ENCODE measurements at places on chromosomes 1 and 21. TPM values are rescaled to one million over a fixed set of nuclear protein-coding genes. Genes with fewer than 3 reads are reported as not detected.

DNA sequence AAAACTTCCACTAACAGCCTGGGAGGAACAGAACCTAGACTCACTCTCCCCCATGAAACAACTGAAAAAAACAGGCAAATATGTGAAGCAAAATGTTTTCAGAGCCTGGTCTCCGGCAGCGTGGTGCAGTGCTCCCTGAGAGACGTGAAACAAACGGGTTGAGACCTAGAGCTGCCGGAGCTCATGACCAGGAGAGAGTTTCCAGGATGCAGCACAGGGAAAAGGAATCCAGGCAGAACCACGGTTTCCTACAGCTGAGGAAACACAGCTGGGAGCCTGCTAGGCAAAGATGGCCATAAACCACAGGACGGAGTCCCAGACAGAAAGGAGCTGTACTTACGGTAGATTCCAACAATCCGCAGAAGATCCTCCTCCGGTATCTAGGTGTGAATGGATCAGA is 20.2 kb upstream of the SLC19A1 start:
- no peak for DNase-seq

- no peak for DNase-seq
These were observed 209.9 kb upstream of the SGIP1 start for GRCh38 chr1:66323958-66324625.

GRCh38 chr1:22518379-22518778 is 44.9 kb upstream of the EPHA8 start:
- no peak for DNase-seq

Gene FALEC
- 0.73 TPM for total RNA-seq

- DNase-seq = no peak
These were observed 102.0 kb downstream of the TGFB2 start for GRCh38 chr1:218447010-218447689.

DNA sequence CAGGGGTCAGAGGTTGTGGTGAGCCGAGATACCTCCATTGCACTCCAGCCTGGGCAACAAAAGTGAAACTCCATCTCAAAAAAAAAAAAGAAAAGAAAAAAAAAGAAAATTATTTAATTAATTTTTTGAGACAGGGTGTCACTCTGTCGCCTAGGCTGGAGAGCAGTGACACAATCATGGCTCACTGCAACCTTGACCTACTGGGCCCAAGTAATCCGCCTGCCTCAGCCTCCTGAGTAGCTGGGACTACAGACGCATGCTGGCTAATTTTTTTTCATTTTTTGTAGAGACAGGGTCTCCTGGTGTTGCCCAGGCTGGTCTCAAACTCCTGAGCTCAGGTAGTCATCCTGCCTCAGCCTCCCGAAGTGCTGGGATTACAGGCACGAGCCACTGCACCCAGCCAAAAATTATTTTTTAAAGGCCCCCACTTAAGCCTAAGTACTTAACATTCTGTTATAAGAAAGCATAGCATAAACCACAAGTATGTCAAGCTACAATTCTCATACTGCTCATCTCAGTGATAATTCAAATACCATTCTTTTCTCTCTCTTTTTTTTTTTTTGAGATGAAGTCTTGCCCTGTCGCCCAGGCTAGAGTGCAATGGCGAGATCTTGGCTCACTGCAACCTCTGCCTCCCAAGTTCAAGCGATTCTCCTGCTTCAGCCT is 19.9 kb downstream of the NUCKS1 start:
- DNase-seq = no peak

DNA sequence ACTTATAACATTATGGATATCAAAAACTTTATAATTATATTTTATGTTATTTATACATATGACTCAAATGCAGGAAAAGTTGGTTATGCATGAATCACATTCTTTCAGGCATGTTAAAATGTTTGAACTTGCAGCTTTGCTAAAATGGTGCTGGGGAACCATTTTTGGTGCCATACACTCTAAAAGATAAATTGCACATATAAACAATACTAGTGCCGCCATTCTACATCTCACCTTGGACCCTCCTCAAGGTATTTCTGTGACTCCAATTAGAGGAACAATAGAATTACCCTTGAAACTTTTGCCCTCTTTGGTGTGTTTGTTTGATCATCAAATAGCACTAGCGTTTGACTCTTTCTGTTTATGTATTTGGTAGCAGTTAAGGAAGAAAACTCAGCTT is 997 bp downstream of the PRKACB start:
- peak; percentile 49 for DNase-seq

Measured in PC-3 (cell line).